MG63 (cell line): ENCODE measurements at places on chromosomes 5 and 9.

DNA sequence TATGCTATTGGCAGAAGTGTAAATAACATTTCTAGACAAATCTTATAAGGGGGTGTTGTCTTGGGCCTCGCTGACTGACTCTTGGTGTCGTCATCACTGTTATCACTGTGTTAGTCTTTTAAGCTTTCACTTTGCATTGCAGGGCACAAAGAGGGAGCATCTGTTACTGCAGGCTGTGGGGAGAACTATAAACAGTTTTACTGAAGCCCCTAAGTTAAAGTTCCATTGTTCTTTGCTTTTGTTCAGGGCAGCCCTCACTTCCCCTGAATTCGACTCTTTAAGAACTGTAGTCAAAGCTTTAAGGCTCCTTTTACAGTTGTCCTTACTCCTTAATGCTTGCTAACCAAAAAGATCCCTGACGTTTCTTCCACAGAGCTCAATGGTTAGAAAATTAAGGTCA lies 605.0 kb downstream of the RAB3C start:
- no peak for DNase-seq

DNA sequence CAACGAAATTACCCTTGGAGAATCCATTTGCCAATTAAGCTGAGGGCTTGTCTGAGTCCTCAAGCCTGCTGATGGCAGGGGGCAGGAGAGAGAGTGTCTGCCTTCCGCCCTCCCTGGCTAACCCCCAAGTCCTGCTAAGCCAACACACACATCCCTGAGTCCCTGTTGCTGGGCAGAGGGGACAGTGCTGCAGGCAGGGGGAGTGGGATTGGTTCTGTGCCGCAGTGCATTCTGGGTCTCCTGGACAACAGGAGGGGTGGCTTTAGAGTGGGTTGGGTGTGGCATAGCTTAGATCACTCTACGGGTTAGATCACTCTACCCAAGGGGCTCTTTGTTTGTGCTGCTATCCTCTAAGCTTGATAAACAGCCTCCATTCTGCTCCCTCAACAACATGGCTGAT lies 427.7 kb downstream of the CDK5RAP2 start:
- no peak for DNase-seq

DNA sequence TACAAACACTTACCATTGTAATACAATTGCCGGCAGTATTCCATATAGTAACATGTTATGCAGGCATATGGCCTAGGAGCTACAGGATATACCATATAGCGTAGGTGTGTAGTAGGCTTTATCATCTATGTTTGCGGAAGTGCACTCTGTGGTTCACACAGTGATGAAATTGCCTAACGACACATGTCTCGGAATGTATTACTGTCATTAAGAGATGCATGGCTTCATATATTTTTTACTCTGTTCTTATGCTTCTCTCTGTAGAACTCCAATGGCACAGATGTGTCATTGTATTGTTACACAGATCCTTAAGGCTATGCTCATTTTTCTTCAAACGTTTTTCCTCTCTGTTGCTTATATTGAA lies 19.2 kb upstream of the ANKRD18A start:
- no peak for DNase-seq

DNA sequence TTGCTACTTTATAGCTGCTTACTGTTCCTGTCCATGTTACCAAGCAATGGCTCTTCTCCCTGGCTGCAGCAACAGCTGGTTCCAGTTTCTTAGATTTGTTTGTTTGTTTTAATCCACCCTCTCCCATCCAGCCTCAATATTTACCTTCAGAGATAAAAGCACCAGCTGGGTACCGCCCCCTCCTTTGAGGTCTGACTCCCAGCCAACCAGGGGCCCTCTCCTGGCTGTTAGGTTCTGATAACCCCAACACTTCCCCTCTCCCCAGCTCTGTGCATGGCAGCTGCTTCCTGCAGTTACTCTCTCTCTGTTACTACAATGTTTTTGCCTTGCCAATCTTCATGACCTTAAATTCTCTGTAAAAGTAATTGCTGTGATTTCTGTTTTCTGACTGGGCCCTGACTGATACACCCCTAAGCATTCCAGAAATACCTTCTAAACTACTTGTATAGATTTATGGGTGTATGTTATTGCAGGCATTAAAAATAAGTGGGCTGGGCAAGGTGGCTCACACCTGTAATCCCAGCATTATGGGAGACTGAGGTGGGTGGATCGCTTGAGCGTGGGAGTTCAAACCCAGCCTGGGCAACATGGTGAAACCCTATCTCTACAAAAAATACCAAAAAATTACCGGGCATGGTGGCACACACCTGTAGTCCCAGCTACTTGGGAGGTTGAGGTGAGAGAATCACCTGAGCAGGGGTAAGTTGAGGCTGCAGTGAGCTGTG lies 2.6 kb upstream of the GCNT1 start:
- DNase-seq, result peak; percentile 77
